ENCODE measurements at places on chromosomes 1 and 21. TPM values are rescaled to one million over a fixed set of nuclear protein-coding genes. Genes with fewer than 3 reads are reported as not detected.

- no peak for DNase-seq
Observed at GRCh38 chr1:53737648-53738204, 1.2 kb downstream of the GLIS1 start.

Gene PTPN22
- 0.86 TPM for total RNA-seq

Gene HTR6
- not detected for total RNA-seq

Gene CYP4X1
- total RNA-seq = not detected

GRCh38 chr1:58627221-58627620, 50.2 kb upstream of the TACSTD2 start:
- DNase-seq = no peak

GRCh38 chr1:227946624-227947385, 927 bp downstream of the WNT9A start:
- DNase-seq = peak; percentile 61

Gene UBL4B
- total RNA-seq = not detected

GRCh38 chr1:234962340-234962989, 166.2 kb downstream of the TOMM20 start:
- DNase-seq = peak; percentile 100

GRCh38 chr1:221575605-221576004, 166.3 kb downstream of the DUSP10 start:
- DNase-seq = peak; percentile 55

DNA sequence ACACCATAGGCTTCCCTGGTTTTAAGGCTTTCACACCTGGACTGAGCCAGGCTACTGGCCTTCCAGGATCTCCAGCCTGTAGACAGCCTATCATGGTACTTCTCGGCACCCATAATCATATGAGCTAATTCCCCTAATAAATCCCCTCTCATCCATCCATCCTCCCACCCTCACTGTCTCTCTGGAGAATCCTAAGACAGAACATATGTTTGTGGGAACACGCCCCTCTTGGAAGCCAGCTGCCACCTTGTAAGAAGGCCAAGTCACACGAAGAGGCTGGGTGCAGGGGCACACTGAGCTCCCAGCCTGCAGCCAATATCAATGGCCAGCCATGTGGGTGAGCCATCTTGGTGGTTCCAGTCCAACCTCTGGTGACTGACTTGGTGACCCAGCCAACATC, 7.4 kb downstream of the CLCC1 start:
- no peak for DNase-seq

Gene IFI44
- total RNA-seq = 4.7 TPM

Gene TMEM82
- not detected for total RNA-seq

DNA sequence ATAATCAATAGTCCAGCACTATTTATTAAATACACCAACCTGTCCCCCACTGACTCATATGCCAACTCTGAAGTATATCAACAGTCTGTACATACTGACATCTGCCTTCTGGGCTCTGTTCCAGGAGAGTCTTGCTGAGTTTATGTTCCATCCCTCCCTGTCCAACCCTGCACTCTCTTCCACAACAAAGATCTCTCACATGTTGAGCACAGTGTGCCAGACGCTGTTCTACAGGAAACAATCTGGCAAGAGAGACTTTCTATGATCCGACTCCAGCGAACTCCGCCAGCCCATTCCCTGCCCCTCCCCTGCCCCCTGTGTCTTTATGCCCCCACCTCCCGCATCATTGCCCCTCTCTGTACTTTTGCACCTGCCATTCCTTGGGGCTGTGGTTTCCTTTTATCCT, 3.4 kb downstream of the LACTBL1 start:
- peak; percentile 86 for DNase-seq

Gene RNU1-1
- total RNA-seq = under 0.01 TPM

DNA sequence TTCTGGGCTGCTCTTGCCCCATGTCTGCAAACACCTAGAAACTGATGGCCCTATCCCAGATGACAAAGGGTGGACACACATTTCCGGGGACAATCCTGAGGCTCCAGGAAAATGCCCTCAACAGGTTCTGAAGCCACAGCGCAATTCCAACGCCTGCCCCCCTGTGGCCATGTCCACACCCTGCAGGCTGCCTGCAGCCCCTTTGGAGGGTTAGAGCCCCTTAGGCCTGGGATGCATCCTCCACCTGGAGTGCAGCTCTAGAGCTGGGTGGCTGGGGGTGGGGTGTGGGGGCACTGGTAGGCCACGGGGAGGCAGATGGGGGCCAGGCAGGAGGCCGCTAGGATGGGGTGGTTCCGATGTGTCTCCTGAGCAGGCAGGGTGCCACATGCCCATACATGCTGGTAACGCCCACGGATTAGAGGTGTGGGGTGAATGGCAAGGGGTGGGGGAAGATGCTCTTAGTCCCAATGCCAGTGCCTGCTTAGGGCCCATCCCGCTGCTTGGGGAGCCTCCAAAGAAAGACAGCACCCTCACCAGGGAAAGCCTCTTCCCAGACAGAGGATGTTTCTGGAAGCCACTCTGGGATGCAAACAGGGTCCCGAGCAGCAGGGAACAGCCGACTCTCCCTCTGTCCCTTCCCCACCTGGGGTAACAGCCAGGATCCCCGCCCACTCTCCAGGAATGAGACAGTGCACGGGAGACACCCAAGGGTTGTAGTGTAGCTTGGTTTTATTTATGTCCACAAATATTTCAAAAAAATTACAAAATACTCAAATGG, 34.0 kb downstream of the SLC45A1 start:
- no peak for DNase-seq

GRCh38 chr1:116287341-116288200, 85.5 kb upstream of the ATP1A1 start:
- peak; percentile 10 for DNase-seq

DNA sequence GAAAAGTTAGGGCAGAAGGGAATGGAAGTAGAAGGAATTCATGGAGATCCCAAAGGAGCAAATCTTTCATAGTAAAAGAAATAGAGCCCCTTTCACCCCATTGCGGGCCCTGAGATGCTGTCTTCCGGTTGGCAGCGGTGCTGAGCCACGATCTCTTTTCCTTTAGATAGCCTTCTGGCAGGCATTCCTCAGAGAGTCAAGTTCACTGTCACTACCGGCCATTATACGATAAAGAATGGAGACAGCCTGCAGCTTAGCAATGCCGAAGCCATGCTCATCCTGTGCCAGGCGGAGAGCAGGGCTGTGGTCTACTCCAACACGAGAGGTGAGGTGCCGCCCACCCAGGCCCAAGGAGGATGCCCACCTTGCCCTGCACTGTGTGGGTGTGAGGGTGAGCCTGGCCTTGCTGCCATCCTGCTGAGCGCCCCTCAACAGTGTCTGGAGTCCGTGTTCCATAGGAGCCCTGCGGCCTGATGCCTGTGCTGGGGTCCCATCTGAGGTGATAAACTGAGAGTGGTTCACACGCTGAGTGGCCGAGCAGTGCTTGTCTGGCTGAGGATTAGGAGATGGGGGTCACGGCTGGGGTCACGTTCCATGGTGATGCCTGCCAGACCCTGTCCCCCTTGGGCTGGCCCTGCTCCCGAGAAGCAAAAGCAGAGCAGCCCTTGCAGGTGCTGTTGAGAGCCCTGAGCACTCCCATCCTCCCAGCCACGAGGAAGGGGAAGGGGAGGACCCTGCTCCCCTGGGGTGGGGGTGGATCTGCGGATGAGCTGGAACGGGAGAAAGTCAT, 20.4 kb upstream of the PWP2 start:
- no peak for DNase-seq

Gene UQCRH
- total RNA-seq = 249 TPM

GRCh38 chr1:226403201-226404034, 4.5 kb downstream of the PARP1 start:
- DNase-seq = peak; percentile 21

All from fibroblast of villous mesenchyme (primary cell).